ENCODE measurements at places on chromosomes 3 and 15. TPM values are rescaled to one million over a fixed set of nuclear protein-coding genes. Genes with fewer than 3 reads are reported as not detected.

CPEB1 gene
- polyA plus RNA-seq = 2.0 TPM

- DNase-seq = no peak
Measured at GRCh38 chr15:31145271-31145911, 43.9 kb upstream of the TRPM1 start.

- DNase-seq = no peak
Measured at GRCh38 chr15:67021455-67021854, 43.9 kb upstream of the SMAD3 start.

GOLGA8S gene
- 1.4 TPM for polyA plus RNA-seq

CATSPER2 gene
- polyA plus RNA-seq = 1.6 TPM

- no peak for DNase-seq
Measured at GRCh38 chr3:79268422-79268821, 499.4 kb downstream of the ROBO1 start.

DNA sequence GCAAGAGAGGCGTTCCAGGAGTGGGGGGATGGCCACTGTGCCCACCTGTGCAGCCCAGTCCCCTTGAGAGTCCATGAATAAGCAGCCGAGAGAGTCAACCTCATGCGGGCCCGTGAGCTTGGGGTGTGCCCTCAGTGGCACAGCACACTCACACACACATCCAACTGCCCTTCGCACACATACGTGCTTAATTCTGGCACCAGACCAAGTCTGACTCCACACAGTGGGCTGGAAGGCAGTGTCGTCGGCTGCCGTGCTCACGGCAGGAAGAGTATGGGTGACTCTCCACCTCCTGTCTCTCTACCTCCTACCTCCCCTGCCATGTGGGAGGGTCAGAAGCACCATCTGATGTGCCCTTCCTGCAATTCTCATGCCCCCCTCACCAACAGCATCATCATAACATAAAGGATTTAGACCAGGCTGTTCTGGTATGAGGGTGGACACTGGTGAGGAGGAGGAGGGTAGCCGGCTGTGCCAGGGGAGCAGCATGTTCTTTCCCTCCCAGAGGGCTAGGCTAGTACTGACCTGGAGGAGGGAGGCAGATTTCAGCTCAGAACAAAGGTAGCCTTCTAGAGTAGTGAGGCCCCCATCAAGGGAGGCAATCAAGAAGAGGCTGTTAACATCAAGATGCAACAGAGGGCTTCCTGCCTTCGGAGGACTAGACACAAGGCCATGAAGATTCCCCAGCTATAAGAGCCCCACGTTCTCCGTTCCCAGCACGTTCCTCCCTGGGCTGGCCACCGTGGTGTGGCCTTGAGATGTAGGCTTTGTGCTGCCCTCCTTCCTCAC, 5.3 kb upstream of the STRA6 start:
- DNase-seq = no peak

All from left renal cortex interstitium (tissue), 4 donors.